ENCODE measurements at places on chromosomes 1 and 21. TPM values are rescaled to one million over a fixed set of nuclear protein-coding genes. Genes with fewer than 3 reads are reported as not detected.

- no peak for DNase-seq
Measured at GRCh38 chr21:44419679-44420078, 35.6 kb upstream of the LRRC3 start.

CFAP141 gene
- not detected for total RNA-seq

GRCh38 chr1:220113136-220113695 is 19.3 kb downstream of the IARS2 start:
- DNase-seq = no peak

GRCh38 chr1:210711825-210712612 is 383.3 kb downstream of the HHAT start:
- no peak for DNase-seq

PEAR1 gene
- 0.82 TPM for total RNA-seq

DNA sequence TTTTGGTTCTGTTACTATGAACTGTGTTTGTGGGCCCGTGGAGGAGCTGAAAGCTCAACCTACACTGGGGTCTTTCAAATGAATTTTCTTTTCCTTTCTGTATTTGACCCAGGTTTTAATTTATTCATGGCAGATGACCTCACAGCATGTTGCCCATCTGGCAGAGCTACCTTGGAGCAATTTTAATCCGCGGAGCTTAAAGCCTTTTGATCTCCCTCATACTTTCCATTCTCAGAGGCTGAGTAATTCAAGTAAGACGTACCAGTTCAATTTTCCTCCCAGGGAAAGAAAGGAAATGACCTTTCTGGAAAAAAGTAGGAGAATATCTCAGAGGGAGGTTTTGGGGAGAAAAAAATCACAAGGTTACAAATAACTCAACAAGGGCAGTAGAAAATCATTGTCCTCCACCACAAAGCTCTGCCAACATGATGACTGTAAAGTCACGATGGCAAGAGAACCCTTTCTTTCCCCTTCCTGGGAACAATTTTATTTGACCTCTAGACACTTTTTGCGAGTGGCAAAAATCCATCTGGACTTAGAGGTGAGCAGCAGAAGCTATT is 21.6 kb upstream of the PCP4 start:
- DNase-seq = no peak

CDC20 gene
- total RNA-seq = 252 TPM

HPCA gene
- total RNA-seq = 1.4 TPM

CRYBG2 gene
- total RNA-seq = 17.0 TPM

GRCh38 chr21:14956807-14957206 is 108.0 kb downstream of the NRIP1 start:
- no peak for DNase-seq

- DNase-seq = no peak
Measured at GRCh38 chr1:70140343-70140742, 65.0 kb downstream of the LRRC40 start.

DISC1 gene
- total RNA-seq = 3.5 TPM

DNA sequence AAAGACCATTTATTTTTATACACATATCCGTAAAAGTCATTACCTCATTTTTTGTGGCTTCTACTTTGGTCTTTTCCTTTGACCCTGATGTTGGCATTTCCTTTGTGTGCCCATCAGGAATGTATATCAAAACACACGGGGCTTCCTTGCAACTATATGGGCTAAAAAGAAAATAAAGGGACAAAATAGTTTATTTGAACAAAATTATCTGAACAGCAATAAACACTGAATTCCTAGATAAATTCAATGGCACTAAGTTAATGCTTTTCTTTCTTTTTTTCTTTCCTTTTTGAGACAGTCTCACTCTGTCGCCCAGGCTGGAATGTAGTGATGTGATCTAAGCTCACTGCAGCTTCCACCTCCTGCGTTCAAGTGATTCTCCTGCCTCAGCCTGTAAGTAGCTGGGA is 45.2 kb downstream of the EPRS1 start:
- no peak for DNase-seq

- no peak for DNase-seq
Measured at GRCh38 chr1:118023199-118023598, 93.7 kb downstream of the WDR3 start.

SPRR2B gene
- total RNA-seq = not detected

LIPI gene
- total RNA-seq = not detected

DNA sequence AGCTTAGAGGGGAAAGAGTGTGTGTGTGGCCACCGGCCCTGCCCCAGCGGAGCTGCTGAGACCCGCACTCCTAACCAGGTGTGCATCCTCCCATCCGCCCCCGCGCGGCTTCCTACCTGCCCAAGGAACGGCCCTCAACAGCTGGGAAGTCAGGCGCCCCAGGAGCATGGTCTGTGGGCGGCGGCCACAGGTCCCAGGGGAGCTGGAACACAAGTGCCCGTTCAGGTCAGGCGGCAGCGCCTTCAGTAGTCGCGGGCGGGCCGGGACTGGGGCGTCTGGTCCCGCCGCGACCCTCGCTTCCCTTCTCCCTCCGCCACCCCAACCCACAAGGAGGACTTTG is 448 bp downstream of the AURKAIP1 start:
- DNase-seq = no peak

- DNase-seq = no peak
Measured at GRCh38 chr1:182617734-182618351, 13.7 kb upstream of the RGS16 start.
